Vagina (tissue), 2 donors: ENCODE measurements at places on chromosomes 13 and 19.

GRCh38 chr13:97179501-97179900 lies 42.6 kb upstream of the MBNL2 start:
- no peak for DNase-seq

- DNase-seq = no peak
Observed at GRCh38 chr13:100098445-100099116, 9.7 kb downstream of the PCCA start.

GRCh38 chr13:84137292-84137691 lies 255.0 kb upstream of the SLITRK1 start:
- no peak for DNase-seq

GRCh38 chr13:53357582-53357981 lies 329.0 kb downstream of the OLFM4 start:
- no peak for DNase-seq

- no peak for DNase-seq
Observed at GRCh38 chr13:110471833-110472162, 89.7 kb downstream of the RAB20 start.

DNA sequence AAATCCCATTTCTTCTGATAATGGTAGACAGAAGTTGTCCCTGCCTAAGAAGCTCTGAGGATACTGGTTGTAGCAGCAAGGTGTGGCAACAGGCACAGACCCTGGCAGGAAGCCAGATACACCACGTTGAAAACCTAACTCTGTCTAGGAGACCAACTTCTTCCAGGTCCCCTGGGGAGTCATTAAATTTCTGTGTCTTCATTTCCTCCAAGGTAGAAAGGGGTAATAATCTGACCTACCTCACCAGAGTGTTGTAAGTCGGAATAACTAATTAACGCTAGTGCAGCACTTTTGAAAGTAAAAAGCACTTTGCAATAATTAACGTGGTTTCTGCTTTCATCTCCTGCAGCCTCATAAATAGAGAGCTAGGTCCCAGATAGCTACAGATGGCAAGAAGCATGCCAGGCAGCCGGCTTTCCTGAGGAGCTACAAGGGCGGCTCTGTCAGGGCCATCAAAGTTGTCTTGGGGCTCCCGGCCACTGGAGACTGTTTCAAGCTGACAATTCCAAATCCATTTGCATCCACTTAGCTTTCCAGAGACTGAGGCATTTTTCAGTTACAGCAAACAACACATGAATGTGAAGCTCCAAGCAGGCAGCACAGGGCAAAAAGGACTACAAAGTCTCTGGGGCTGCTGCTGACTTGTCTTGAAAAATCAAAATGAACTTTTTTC lies 176.2 kb downstream of the FOXO1 start:
- DNase-seq = no peak

DNA sequence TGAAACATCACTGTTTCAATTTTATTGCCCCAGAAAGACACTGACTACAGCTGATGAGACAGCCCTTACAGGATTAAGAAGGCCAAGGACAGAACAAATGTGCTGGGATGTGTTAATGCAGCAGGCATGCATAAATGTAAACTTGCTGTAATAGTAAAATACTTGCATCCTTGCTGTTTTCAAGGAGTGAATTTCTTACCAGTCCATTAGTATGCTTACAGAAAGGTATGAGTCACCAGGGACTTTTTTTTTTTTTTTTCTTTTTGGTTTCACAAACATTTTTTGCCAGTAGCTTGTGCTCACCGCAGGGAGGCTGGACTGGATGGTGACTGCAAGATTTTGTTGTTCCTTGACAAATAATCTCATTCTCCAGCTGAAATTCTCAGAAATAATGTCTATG lies 55.1 kb downstream of the GPR180 start:
- no peak for DNase-seq

GRCh38 chr19:55242517-55242916 lies 14.0 kb upstream of the TMEM86B start:
- no peak for DNase-seq

GRCh38 chr19:14614099-14614412 lies 31.2 kb downstream of the CLEC17A start:
- no peak for DNase-seq
